NCI-H345 (cell line): ENCODE measurements at places on chromosomes 5 and 9.

DNA sequence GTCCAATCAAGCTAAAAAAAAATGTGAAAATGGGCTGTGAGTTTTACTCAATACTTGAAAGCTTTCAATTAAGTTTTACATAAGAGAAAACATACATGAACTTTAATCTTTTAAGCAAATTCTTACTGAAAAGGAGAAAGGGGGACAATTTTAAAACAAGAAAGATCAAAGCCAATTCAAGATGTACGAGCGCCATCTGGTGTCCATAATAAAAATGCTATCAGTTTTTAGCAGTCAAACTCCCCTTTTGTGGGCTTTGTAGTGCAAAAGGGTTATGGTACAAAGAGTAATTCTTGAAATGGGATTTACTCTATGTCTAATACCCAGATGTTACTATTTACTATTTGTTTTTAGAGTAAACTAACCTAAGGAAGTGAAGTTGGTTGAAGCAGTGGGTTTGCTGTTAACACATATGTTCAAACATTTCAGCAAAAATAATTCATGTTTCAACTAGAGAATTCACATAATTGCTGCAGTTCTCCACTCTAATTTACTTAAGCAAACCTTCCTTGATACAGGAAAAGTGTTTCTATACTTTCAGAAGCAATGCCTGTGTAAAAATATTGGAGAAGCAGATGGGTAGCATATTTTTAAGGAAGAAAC, 228.2 kb upstream of the TYRP1 start:
- peak; percentile 19 for DNase-seq

GRCh38 chr5:118554981-118555380, 433.4 kb downstream of the DTWD2 start:
- no peak for DNase-seq

GRCh38 chr5:157273131-157273556, 7.2 kb downstream of the CYFIP2 start:
- no peak for DNase-seq

DNA sequence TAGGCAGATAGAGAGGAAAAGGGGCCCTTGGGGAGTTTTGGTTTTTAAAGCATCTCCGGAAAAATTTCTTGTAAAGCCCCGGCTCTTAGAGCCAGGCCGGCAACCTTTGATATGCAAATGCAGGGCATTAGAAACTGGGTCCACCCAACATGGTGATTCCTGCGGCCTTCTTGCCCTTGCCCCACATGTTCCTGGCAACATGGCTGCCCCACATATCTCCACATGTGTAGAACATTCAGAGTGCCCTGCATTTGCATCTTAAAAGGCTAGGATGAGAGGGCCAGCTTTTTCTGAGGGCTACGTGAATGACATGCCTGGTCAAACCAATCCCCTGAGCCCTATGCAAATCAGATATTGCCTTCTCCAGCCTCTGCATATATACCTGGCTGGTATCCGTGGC, 5.0 kb upstream of the SNAPC3 start:
- DNase-seq = no peak
